Activated naive CD8-positive, alpha-beta T cell treated with anti-CD3 and anti-CD28 coated beads for 36 hours (primary cell): ENCODE measurements at places on chromosomes 12 and 14. TPM values are rescaled to one million over a fixed set of nuclear protein-coding genes. Genes with fewer than 3 reads are reported as not detected.
A peak's percentile ranks its signal among the peaks of the same experiment; 100 is the strongest.

FSCB gene
- total RNA-seq, result not detected

- H3K4me1 ChIP-seq, result no peaks in the 10 kb centered on the region
- no peaks in the 10 kb centered on the region for H3K36me3 ChIP-seq
- H3K27me3 ChIP-seq, result peaks cover 3% of the 10 kb centered on the region
- no peak overlapping the region for H3K4me3 ChIP-seq
- no peak overlapping the region for H3K27ac ChIP-seq
Measured at GRCh38 chr14:76856769-76857168, 30.6 kb downstream of the LRRC74A start.

INSM2 gene
- not detected for total RNA-seq

DNA sequence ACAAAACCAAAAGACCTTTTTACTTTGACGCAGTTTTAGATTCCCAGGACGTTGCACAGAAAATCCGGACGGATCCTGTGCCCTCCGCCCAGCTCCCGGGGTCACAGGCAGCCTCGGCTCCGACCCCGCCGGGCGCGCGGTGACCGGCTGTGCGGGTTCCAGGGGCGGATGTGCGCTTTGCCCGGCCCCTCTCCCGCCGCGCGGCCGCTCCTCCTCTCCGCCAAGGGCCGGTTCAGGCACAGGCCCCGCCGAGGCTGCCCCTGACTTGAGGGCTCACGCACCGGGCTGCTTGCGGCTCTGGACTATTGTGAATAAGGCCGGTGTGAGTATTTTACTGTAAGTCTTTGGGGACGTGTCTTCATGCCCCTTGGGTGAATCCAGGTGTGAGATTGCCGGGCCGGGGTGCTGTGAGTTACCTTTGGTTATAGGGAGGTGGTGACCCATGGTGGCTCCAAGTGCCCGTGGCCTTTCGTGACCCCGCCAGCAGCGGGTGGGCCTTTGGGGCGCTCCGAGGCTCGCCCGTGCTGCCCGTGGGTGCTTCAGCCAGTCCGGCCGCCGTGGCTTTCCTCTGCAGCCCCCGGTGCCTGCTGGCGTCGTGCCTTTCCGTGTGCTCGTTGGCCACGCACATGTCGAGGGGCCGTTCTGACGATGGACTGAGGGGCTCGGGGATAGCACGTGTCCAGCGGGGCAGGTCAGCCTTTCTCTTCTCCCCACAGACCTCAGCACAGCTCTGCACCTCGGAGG lies 45.9 kb downstream of the NOC4L start:
- H3K4me3 ChIP-seq, result peak overlapping the region; percentile 79
- no peaks in the 10 kb centered on the region for H3K27me3 ChIP-seq
- DNase-seq, result no peak
- H3K36me3 ChIP-seq, result peaks cover 9% of the 10 kb centered on the region
- H3K4me1 ChIP-seq, result peaks cover 31% of the 10 kb centered on the region

MYL2 gene
- not detected for total RNA-seq

- H3K36me3 ChIP-seq, result peaks cover 12% of the 10 kb centered on the region
- H3K27ac ChIP-seq, result no peak overlapping the region
- peaks cover 29% of the 10 kb centered on the region for H3K4me1 ChIP-seq
- no peaks in the 10 kb centered on the region for H3K27me3 ChIP-seq
Measured at GRCh38 chr14:88032373-88032772, 27.4 kb downstream of the GPR65 start.

DTX3 gene
- 20.2 TPM for total RNA-seq

KRT82 gene
- not detected for total RNA-seq

GPRC5A gene
- total RNA-seq, result 0.34 TPM

- H3K36me3 ChIP-seq, result peaks cover 7% of the 10 kb centered on the region
- no peaks in the 10 kb centered on the region for H3K27me3 ChIP-seq
- DNase-seq, result no peak
- no peak overlapping the region for H3K4me3 ChIP-seq
Measured at GRCh38 chr12:120836114-120836684, 68.0 kb downstream of the SPPL3 start.

ADGRD1 gene
- not detected for total RNA-seq

FITM1 gene
- 0.29 TPM for total RNA-seq

GRCh38 chr14:104708606-104709268 lies 15.3 kb upstream of the ADSS1 start:
- peak; percentile 73 for DNase-seq
- peaks cover 2% of the 10 kb centered on the region for H3K4me1 ChIP-seq
- H3K4me3 ChIP-seq, result no peak overlapping the region
- no peaks in the 10 kb centered on the region for H3K27me3 ChIP-seq
- H3K27ac ChIP-seq, result no peak overlapping the region

- H3K4me1 ChIP-seq, result peaks cover 15% of the 10 kb centered on the region
- H3K4me3 ChIP-seq, result peak overlapping the region; percentile 26
- H3K27ac ChIP-seq, result no peak overlapping the region
- H3K36me3 ChIP-seq, result no peaks in the 10 kb centered on the region
Measured at GRCh38 chr12:49540229-49541139, 1.7 kb downstream of the KCNH3 start.

DNA sequence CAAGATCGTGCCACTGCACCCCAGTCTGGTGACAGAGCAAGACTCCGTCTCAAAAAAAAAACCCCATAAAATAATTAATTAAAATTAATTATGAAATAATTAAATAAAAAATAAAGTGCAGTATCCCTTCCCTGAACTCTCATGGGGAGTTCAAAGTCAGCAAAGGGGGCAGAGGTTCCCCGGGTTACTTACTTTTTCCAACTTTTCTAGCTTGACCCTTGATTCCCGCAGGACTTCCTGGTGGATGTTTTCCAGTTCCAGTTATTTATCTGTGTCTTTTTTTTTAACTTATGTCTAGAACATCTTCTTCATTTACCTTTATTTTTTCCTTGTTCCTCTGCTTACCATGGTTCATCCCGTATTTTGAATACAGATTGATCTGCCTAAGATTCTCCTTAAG lies 197.4 kb downstream of the EPS8 start:
- H3K27ac ChIP-seq, result no peak overlapping the region
- DNase-seq, result no peak
- no peaks in the 10 kb centered on the region for H3K36me3 ChIP-seq

DNA sequence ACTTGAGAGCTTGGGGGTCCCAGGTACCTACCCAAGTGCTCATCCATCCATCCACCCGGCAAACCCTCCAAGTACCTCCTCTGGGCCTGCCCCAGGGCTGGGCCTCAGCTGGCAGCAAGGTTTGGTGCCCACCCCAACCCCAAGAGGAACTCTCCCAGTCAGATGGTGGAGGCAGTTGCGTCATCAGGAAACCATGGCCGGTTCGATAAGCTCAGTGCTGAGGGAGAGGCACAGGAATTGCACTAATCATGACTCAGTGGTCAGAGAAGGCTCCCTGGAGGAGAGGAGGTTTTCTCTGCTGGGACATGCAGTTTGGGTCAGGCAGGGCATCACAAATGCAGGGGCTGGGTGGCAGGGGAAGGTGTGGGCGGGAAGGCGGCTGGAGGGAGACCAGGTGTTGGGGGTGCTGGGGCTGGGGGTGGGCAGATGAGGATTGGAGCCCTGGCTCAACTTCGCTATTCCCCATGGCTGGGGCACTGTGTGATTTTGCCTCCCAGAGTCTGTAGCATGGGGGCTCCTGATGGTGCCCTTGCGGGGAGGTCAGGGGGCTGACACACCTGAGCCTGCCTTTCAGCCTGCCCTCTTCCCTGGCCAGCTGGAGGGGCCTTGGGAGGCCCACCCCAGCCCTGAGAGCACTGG lies 32.2 kb downstream of the SH2B3 start:
- H3K27me3 ChIP-seq, result no peaks in the 10 kb centered on the region
- H3K36me3 ChIP-seq, result peaks cover 30% of the 10 kb centered on the region
- no peak for DNase-seq
- peak overlapping the region; percentile 67 for H3K4me3 ChIP-seq

DNA sequence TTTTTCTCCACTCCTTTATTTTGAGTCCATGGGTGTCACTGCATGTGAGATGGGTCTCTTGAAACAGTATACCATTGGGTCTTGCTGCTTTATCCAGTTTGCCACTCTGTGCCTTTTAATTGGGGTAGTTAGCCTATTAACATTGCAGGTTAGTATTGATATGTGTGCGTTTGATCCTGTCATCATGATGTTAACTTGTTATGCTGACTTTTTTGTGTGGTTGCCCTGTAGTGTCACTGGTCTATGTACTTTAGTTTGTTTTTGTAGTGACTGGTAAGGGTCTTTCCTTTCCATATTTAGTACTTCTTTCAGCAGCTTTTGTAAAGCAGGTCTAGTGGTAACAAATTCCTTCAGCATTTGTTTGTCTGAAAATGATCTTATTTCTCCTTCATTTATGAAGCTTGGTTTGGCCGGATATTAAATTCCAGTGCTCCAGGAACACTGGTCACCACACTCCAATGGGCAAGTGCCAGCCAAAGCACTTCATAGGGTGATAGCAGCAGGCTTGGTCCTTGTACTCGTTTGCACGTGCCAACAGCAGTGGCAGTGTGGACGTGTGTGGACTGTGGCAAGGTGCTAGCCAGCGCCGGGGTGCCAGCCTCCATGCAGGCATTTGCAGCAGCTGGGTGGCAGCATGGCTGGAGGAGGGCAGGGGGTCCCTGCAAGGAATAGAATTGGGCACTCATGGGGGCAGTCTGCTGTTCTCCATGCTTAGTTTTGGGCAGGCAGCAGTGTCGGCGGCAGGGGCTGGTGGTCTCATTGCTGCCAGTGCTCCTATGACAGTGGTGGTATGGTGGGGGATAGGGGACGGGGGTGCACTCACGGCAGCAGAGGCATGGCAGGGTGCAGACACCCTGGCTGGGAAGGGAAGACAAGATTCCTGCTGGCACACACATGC lies 53.5 kb downstream of the FRS2 start:
- peaks cover 21% of the 10 kb centered on the region for H3K4me1 ChIP-seq
- H3K27me3 ChIP-seq, result no peaks in the 10 kb centered on the region
- H3K27ac ChIP-seq, result no peak overlapping the region
- DNase-seq, result no peak
- no peak overlapping the region for H3K4me3 ChIP-seq

DNA sequence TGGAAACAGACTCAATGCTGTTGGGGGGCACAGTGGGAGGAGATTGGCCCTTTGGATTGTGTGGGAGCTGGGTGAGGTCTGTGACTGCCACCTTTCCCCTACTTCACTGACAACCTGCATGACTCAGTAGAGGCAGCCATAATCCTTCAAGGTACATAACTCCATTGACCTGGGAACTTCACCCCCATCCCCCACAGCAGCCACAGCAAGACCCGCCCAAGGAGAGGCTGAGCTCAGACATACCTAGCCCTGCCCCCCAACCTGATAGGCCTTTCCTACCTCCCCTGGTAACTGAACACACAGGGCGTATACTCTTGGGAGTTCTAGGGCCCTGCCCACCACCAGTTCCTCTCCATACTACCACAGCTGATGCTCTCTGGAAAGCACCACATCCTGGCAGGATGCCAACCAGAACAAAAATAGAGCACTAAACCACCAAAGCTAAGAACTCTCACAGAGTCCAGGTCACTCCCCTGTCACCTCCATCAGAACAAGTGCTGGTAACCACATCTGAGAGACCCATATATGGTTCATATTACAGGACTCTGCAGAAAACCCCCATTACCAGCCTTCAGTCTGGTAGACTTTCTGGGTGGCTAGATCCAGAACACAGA lies 703.9 kb downstream of the FSCB start:
- DNase-seq, result no peak
- H3K4me1 ChIP-seq, result no peaks in the 10 kb centered on the region
- no peaks in the 10 kb centered on the region for H3K36me3 ChIP-seq

- H3K27me3 ChIP-seq, result no peaks in the 10 kb centered on the region
- peak overlapping the region; percentile 49 for H3K27ac ChIP-seq
- peaks cover 6% of the 10 kb centered on the region for H3K36me3 ChIP-seq
- peak; percentile 70 for DNase-seq
Measured at GRCh38 chr12:68119724-68120211, 39.8 kb downstream of the IFNG start.

DNA sequence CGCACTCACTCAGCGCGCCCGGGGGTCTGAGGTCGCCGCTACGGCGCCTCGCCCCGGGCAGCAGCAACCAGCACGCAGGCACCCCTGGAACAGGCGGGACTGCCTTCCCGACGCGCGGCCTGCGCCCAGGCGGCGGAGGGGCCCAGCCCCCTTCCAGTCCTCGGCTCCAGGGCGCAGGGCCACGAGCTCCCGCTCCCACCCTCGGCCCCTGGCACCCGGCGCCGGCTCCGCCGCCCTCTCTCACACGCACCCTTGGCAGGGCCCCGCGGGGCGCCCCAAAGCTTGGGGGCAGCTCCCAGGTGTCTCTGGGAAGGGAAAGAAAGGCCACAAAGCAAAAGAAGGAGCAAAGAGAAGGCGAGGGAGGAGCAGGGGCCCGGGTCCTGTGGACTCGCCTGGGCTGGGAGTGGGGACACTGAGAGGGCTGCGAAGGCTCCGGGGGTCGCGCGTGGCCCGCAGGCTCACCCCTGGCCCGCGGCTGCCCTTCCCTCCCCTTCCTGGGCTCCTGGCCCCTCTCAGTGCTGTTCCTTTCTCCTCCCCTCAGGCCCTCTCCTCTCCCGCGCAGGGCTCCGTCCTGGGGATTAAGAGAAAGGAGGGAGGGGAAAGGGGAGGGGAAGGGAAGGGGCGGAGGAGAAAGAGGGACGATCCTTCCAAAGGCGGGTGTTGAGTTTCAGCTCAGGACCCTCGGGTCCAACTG lies 907 bp upstream of the EFS start:
- H3K36me3 ChIP-seq, result no peaks in the 10 kb centered on the region
- H3K4me1 ChIP-seq, result no peaks in the 10 kb centered on the region
- peaks cover 36% of the 10 kb centered on the region for H3K27me3 ChIP-seq
- H3K27ac ChIP-seq, result no peak overlapping the region

GRCh38 chr12:72057330-72057914 lies 118.8 kb downstream of the TPH2 start:
- no peak overlapping the region for H3K4me3 ChIP-seq
- H3K36me3 ChIP-seq, result no peaks in the 10 kb centered on the region
- H3K27me3 ChIP-seq, result peaks cover 4% of the 10 kb centered on the region
- H3K27ac ChIP-seq, result no peak overlapping the region
- DNase-seq, result no peak
- H3K4me1 ChIP-seq, result no peaks in the 10 kb centered on the region

DNA sequence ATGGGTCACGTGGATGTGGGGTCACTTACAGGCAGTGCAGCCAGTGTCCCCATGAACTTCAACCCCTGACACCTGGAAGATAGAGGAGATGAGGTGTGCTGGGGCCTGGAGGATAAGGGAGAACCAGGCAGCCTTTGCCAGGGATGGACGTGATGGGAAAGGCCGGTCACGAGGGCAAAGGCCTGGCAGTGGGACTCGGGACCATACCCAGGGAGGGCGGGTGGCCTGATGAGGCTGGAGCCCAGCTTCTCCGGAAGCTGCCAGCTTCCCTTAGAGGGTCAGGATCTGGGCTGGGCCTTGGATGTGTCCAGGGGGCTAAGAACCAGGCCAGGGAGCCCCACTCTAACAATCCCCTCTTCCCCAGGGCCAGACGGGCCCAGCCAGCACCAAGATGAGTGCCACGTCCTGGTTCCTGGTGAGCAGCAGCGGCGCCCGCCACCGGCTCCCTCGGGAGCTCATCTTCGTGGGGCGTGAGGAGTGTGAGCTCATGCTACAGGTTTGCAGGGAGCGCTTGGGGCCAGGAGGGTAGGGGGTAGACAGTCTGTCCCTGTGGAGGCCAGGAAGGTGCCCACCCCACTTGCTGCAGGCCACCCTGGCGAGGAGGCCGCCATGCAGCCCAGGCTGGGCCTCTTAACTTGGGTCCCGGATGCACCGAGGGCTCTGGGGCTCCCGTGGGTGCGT lies 3.1 kb downstream of the CEP170B start:
- no peak overlapping the region for H3K27ac ChIP-seq
- peaks cover 22% of the 10 kb centered on the region for H3K27me3 ChIP-seq
- no peaks in the 10 kb centered on the region for H3K36me3 ChIP-seq

CHST11 gene
- total RNA-seq, result 21.9 TPM

WIF1 gene
- 0.10 TPM for total RNA-seq

GRCh38 chr12:46678426-46678825 lies 147.4 kb downstream of the SLC38A4 start:
- H3K36me3 ChIP-seq, result no peaks in the 10 kb centered on the region
- no peaks in the 10 kb centered on the region for H3K4me1 ChIP-seq
- no peak overlapping the region for H3K27ac ChIP-seq
- no peak overlapping the region for H3K4me3 ChIP-seq
- no peaks in the 10 kb centered on the region for H3K27me3 ChIP-seq
- no peak for DNase-seq
